ENCODE measurements at places on chromosomes 1 and 21.

GRCh38 chr1:226975259-226976250 is 35.5 kb downstream of the COQ8A start:
- no peak for DNase-seq

GRCh38 chr1:87918398-87918797 is 589.7 kb downstream of the LMO4 start:
- no peak for DNase-seq

- peak; percentile 13 for DNase-seq
These were observed 158.9 kb upstream of the COA6 start for GRCh38 chr1:234214129-234214910.

- no peak for DNase-seq
These were observed 146.1 kb upstream of the LMO4 start for GRCh38 chr1:87182611-87183010.

- no peak for DNase-seq
These were observed 53.9 kb upstream of the AKT3 start for GRCh38 chr1:243903895-243904294.

GRCh38 chr1:48480504-48480903 is 8.5 kb upstream of the SPATA6 start:
- DNase-seq = no peak
